Fibroblast of skin of left biceps (primary cell): ENCODE measurements at places on chromosomes 16 and 17.
A peak's percentile ranks its signal among the peaks of the same experiment; 100 is the strongest.

GRCh38 chr17:82487910-82488309 lies 29.4 kb downstream of the NARF start:
- no peak for DNase-seq

GRCh38 chr16:72969146-72969545 lies 78.8 kb downstream of the ZFHX3 start:
- no peak for DNase-seq

GRCh38 chr16:54288030-54288834 lies 1.6 kb upstream of the IRX3 start:
- no peak for DNase-seq

- DNase-seq, result no peak
Measured at GRCh38 chr17:53133876-53134275, 688.9 kb upstream of the KIF2B start.

GRCh38 chr17:49120166-49120565 lies 12.4 kb upstream of the B4GALNT2 start:
- no peak for DNase-seq

DNA sequence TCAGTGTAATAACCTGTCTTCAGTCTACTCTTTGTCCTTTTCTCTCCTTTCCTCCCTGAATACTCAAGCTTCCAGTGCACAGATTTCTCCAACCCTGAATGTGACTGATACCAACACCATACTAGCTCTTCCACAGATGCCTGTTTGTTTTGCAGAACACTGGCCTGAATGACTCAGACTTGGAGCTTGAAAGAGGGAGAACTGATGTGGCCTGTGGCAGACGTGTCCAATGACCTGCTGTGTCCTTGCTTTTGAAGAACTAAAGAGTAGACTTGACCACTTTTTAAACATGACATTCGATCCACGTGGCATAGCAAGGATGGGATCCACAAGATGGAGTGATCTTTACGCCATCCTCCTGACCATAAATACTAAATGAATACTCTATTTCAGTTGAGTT lies 361.0 kb downstream of the WWOX start:
- no peak for DNase-seq

GRCh38 chr17:39767147-39767546 lies 29.4 kb downstream of the GRB7 start:
- no peak for DNase-seq

- no peak for DNase-seq
Measured at GRCh38 chr17:36523113-36523512, 11.6 kb downstream of the MYO19 start.

DNA sequence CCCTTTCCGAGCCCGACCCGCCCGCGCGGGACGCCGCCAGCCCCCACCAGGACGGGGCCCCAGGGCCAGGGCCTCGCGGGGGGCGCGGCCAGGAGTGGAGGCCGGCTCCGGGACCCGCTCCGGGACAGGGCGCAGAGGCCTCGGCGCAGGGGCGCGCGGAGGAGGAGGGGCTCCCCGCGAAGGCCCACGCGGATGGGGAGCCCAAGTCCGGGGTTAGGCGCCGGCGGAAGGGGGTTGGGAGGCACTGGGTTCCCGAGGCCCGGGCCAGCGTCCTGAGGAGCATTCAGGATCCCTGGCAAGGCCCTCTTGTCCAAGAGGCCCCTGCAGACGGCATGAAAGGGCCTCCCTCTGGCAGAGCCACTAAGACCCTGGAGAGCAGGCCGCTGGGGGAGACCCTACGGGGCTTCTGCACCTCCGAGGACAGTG lies 57.8 kb upstream of the CIBAR2 start:
- no peak for DNase-seq

- no peak for DNase-seq
Measured at GRCh38 chr16:22674832-22675191, 139.2 kb upstream of the HS3ST2 start.

DNA sequence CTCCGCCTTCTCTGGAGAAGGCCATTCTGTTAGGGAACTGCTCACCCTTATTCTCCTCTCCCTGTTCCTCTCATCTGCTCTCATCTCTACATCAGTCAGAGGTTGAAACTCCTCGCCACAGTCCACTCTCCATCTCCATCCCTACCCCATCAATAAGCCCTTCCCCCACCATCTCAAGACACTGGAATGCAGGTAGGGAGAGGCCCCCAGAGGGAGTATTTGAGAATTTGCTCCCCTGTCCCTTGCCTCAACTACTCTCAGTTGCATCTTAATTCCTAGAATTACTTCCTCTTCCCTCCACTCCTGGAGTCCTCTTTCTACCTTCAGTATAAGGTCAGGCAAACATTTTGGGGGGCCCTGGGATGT lies 2.0 kb upstream of the AATF start:
- DNase-seq, result no peak

DNA sequence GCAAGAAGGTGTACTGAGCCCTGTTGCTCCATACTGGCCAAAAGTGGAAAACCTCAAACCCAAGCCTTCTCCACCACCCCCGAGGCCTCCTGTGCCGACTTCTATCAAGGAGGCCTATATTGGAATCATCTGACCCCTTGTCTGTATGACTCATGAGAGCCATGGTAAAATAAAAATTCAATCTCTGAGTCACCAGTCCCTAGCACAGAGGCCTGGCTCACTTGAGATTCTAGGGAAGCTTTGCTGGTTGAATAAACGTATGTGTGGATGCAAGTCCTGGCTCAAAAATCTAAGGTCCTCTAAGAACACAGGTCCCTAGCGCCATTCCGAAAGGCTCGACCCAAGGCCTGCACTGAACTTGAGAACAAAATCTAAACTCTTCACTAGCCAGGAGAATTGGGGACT lies 15.0 kb downstream of the NSMCE1 start:
- DNase-seq, result no peak

DNA sequence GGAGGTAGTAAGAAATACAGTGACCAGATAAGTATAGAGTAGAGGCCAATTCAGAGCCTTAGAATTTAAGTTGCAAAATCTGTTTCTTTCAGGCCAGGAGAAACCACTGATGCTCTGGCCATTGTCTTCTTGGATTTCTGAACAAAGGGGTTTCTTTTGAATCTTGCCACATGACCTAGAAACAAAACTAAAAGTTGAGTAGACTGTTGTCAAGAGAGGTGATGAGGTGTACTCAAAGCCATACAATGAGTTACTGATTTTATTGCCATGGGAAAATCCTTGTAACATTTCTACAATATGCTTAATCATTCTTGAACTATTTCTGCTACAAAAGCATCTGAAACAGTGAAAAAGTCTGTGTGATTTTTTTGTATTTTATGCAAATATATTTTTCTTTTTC lies 881.3 kb downstream of the CDH11 start:
- no peak for DNase-seq

- DNase-seq, result no peak
Measured at GRCh38 chr16:89315271-89315670, 97.8 kb downstream of the ZNF778 start.

DNA sequence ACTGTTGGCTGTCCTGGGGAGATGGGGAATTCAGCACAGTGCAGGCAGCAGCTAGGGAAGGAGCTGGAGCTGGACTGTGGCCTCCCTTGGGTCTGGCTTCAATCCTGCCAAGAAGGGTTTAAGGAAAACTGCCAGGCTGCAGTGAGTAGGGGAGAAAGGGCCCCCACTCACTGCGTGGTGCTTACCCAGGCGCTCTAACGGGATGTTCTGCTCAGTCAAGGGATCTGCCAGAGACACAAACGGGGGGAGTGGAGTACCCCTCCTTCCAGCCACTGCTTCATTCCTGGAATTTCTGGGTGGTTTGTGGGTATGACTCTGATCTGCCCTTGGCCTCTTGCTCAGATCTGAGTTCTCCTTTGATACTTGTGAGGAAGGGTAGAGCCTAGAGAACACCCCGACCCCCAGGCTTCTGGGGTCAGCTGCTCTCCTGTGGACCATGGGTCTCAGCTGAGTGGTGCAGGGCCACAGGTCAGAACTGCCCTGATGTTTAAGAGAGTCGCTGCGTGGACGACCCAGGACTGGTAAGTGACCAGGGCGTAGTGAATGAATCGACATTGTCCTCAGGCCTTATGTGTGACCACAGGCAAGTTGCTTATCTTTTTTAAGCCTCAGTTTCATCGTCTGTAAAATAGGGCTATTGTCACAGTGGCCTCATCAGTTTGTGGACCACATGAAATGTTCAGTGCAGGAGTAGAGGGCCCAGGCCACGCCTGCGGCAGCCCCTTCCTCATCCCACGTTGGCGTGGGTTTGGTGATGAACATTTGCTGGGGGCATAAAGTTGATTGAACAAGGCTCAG lies 9.6 kb downstream of the CRISPLD2 start:
- DNase-seq, result peak; percentile 80

DNA sequence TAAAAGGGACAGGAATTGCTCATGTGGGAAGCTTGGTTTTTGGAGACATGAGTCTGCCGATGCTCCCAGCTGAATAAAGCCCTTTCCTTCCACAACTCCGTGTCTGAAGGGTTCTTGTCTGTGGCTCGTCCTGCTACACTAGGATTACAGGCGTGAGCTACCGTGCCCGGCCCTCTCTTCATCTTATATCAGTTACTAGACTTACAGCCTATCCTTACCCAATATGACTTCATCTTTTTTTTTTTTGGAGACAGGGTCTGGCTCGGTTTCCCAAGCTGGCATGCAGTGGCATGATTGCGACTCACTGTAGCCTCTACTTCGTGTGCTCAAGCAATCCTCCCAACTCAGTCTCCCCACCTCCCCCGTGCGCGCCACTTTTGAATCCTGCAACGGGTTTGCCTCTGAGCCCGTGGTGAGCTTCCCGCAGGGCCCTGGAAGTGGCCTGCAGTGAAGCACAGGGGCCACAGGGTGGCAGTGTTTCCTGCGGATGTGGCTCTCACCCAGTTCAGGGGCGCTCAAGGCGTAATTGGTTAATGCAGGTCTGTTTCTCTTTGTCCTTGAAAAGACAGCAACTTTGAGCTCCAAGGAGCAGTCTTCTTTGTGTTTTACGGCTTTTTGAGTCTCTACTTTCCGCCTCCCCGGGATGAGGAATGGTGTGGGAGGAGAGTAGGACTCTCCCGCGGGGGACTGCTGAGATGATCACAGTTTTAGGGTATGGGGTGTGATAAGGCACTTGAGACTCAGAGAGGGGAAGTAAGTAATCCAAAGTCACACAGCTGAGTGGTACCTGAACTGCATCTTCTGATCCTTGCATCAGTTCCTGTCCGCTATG lies 22.7 kb upstream of the GPRC5B start:
- peak; percentile 28 for DNase-seq

GRCh38 chr16:52843381-52843780 lies 209.3 kb downstream of the CHD9NB start:
- DNase-seq, result no peak

DNA sequence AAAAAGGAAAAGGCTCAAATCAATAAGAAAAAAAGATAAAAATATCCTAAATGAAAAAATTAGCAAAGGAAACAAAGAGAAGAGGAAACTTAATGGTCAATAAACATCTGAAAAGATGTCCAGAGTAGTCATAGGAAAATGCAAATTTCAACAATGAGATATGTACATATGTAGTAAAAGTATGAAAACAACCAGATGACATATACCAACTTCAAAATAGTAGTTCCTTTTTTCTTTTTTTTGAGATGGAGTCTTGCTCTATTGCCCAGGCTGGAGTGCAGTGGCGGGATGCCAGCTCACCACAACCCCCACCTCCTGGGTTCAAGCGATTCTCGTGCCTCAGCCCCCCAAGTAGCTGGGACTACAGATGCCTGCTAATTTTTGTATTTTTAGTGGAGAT lies 21.7 kb upstream of the NFAT5 start:
- DNase-seq, result no peak

- no peak for DNase-seq
Measured at GRCh38 chr17:75295201-75296158, 6.2 kb upstream of the SLC25A19 start.

DNA sequence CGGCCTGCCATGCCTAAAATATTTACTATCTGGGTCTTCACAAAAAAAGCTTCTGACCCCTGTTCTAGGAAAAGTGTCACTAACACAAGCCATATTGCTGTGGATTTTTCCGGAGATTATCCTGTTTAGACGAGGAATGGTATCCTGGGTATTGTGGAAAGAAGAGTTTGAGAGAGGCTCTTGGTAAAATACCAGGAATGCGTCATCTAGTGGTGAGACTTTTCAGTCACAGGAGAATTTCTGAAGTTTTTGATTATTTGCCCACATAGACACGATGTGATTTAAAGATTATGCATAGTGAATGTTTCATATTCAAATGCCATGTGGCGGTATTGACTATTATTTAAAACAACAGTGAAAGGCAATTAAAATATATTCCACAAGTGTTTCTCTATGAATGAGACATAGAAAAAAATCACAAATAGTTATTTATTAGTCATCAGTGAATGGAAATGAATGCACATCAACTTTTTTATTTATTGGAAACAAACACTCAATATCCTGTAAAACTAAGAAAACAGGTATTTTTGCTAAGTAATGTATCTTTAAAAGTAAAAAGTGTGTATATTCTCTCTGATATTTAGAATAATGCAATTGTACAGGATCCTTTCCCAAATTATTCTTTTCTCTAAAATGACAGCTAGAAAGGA lies 7.8 kb downstream of the KRT28 start:
- no peak for DNase-seq

- no peak for DNase-seq
Measured at GRCh38 chr17:29757788-29758187, 135.1 kb upstream of the CORO6 start.

DNA sequence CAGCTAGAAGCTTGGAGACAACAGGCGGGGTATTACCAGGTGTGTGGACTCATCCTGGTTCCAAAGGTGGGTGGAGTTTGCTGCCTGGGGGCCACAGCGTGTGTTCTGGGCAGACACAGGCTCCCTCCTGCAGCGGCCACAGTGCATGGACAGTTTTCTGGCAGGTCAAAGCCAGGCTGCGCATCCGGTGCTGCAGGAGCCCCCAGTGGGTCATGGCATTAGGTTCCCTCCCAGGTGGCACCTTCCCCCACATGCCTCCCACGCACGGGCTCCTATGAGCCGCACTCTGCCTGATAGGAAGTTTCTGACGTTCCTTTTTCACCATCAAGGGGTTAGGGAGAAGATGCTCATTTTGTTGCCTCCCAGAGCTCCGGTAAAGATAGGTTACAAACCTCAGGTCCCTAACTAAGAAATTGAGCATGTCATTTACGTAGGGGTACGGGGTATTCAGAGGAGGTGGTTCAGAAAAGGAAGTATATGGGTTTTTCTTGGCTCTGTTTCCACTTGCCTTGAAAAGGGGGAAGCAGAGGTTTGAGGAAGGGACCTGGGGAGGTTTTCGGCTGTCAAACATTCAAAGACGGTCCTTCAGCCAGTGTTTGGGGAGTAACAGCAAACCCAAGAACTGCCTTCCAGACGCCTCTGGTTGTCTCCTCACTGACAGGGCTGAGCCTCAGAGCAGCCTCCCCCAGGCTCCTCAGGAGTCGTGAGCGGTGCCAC lies 32.7 kb upstream of the NAT9 start:
- no peak for DNase-seq
